ENCODE measurements at places on chromosomes 7 and 10. TPM values are rescaled to one million over a fixed set of nuclear protein-coding genes. Genes with fewer than 3 reads are reported as not detected.
A peak's percentile ranks its signal among the peaks of the same experiment; 100 is the strongest.

Gene ADCYAP1R1
- polyA plus RNA-seq, result not detected

Gene OIT3
- polyA plus RNA-seq, result not detected

Gene IGFBP1
- polyA plus RNA-seq, result not detected

Gene STOX1
- polyA plus RNA-seq, result 1.1 TPM

Gene IDE
- polyA plus RNA-seq, result 7.3 TPM

Gene DNAJC1
- polyA plus RNA-seq, result 9.6 TPM

Gene SNX13
- polyA plus RNA-seq, result 9.9 TPM

Gene ITGA8
- not detected for polyA plus RNA-seq

Gene PON1
- polyA plus RNA-seq, result not detected

Gene ACTL6B
- not detected for polyA plus RNA-seq

Gene SRGN
- 80.3 TPM for polyA plus RNA-seq

Gene EMX2
- polyA plus RNA-seq, result not detected

GRCh38 chr10:116069856-116070255 lies 203.2 kb downstream of the GFRA1 start:
- H3K27ac ChIP-seq, result no peak overlapping the region
- H3K4me1 ChIP-seq, result no peaks in the 10 kb centered on the region
- H3K36me3 ChIP-seq, result no peaks in the 10 kb centered on the region

- no peak for DNase-seq
- no peaks in the 10 kb centered on the region for H3K36me3 ChIP-seq
- no peaks in the 10 kb centered on the region for H3K27me3 ChIP-seq
- H3K27ac ChIP-seq, result no peak overlapping the region
- H3K4me3 ChIP-seq, result no peak overlapping the region
These were observed 298.3 kb downstream of the TNS3 start for GRCh38 chr7:47283497-47284131.

DNA sequence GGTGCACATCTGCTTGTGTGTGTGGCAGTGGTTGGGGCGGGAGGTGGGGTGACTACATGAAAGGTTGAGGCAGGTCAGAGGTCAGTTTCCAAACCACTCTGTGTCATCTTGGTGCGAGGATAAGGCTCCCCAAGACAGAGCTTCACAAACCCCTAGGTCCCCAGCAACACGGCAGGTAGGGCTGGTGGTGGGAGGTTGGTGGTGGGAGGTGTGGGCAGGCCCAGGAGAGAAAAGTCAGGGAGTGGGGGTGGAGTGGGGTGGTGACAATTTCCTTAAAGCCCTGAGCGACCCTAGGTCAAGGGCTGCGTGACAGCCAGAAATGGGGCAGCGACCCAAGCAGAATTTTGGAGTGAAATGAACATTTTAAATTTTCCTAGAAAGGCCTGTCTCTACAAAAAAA lies 1.6 kb upstream of the STRA8 start:
- no peak for DNase-seq
- H3K4me1 ChIP-seq, result peaks cover 5% of the 10 kb centered on the region
- no peaks in the 10 kb centered on the region for H3K27me3 ChIP-seq
- no peaks in the 10 kb centered on the region for H3K36me3 ChIP-seq
- H3K27ac ChIP-seq, result no peak overlapping the region
- no peak overlapping the region for H3K4me3 ChIP-seq

DNA sequence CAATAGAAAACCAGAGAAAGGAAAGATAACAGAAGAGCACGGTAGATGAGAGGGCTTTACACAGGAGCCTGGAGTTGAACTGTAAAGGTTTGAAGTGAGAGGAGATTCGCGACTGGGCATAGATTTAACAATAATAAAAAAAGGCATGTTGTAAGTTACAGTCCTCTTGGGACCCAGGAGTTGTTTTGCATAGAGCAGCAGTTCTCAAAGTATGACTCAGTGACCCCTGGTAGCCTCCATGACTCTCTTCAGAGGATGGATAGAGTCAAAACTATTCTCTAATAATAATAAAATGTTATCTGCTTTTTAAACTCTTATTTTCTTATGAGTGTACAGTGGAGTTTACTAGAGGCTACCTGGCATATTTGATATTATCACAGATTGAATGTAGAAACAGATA lies 262.3 kb downstream of the SORCS3 start:
- no peak overlapping the region for H3K4me3 ChIP-seq
- H3K4me1 ChIP-seq, result no peaks in the 10 kb centered on the region
- H3K27ac ChIP-seq, result no peak overlapping the region
- DNase-seq, result no peak
- H3K27me3 ChIP-seq, result peaks cover 2% of the 10 kb centered on the region

DNA sequence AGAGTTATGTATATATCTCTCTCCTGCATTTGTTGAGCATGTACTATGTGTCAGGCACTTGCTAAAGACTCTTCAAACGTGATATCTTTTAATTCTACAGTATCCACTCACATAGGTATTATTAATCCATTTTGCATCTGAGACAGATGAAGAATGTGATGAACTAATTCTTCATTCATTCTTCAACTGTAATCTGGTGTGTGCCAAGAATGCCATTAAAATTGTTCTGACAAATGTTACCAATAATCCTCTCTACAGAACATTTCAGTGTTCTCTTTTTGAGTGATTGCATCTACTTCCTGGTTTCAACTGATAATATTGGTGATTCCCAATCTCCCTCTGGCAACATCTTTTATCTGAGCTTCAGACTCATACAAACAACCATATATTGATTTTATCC lies 18.0 kb upstream of the INHBA start:
- DNase-seq, result no peak
- no peak overlapping the region for H3K4me3 ChIP-seq
- H3K4me1 ChIP-seq, result no peaks in the 10 kb centered on the region
- H3K27ac ChIP-seq, result no peak overlapping the region
- H3K27me3 ChIP-seq, result peaks cover 15% of the 10 kb centered on the region
- no peaks in the 10 kb centered on the region for H3K36me3 ChIP-seq

DNA sequence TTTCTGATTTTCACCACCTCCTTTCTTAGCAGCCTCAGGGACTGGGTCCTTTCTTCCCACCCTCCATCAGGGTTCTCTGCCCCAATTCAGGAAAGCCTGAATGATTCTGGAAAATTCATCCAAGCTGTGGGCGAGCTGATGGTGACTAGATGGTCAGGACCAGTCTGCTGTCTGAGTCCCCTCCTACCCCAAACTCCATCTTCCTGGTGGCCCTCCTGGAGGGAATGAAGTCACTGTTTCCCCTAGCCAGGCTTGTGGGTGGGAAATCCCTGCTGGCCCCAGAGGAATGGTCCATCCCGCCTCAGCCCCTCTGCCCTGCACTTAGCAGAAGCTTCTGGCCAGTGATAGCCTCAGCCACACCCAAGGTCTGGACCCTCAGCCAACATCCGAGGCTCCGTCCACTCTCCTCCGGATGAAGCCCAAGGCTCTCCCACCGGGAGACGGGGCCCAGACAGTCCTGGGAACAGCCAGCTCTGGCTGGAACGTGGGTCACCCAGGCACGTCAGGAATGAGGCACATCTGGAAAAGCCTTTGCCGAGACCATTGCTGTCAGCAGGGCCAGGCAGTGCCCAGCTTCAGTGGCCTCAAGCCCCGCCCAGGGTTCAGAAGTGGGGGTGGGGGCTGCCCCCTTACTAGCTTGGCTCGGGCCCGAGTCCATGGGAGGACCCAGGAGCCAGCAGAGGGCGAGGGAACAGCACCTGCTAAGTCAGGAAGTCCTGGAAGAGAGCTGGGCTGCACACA lies 4.0 kb upstream of the AQP1 start:
- H3K27ac ChIP-seq, result no peak overlapping the region
- no peaks in the 10 kb centered on the region for H3K36me3 ChIP-seq
- no peak for DNase-seq
- H3K27me3 ChIP-seq, result no peaks in the 10 kb centered on the region
- H3K4me1 ChIP-seq, result no peaks in the 10 kb centered on the region

DNA sequence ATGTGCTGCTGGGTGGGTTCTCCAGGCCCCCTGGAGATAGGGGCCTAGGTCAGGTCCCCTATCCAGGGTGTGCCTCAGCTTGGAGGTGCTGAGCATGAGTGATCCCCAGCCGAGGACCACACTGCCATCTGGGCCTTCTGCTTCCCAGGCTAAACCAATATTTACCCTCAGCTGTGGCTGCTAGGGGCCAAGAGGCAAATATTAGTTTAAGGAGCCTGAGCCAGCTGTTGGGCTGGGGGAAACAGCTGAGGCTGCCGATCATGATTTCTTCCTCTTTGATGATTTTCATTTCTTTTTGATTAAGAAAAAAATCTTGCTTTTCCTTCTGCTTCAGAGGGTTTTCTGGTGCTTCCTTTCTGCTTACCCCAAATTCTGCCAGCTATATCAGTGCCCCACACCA lies 83.4 kb downstream of the NEURL1 start:
- no peak overlapping the region for H3K27ac ChIP-seq
- DNase-seq, result no peak
- peaks cover 2% of the 10 kb centered on the region for H3K27me3 ChIP-seq
- no peaks in the 10 kb centered on the region for H3K36me3 ChIP-seq

- peak; percentile 46 for DNase-seq
- H3K4me1 ChIP-seq, result peaks cover 7% of the 10 kb centered on the region
- no peaks in the 10 kb centered on the region for H3K27me3 ChIP-seq
- H3K36me3 ChIP-seq, result no peaks in the 10 kb centered on the region
- peak overlapping the region; percentile 3 for H3K27ac ChIP-seq
These were observed 63.2 kb upstream of the TOMM7 start for GRCh38 chr7:22885797-22886261.

DNA sequence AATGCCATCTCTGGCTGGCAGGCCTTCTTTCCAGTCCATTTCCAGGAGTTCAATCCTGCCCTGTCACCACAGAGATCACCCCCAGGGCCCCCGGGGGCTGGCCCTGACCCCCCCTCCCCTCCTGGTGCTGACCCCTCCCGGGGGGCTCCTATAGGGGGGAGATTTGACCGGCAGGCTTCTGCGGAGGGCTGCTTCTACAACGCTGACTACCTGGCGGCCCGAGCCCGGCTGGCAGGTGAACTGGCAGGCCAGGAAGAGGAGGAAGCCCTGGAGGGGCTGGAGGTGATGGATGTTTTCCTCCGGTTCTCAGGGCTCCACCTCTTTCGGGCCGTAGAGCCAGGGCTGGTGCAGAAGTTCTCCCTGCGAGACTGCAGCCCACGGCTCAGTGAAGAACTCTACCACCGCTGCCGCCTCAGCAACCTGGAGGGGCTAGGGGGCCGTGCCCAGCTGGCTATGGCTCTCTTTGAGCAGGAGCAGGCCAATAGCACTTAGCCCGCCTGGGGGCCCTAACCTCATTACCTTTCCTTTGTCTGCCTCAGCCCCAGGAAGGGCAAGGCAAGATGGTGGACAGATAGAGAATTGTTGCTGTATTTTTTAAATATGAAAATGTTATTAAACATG lies 6.0 kb downstream of the CHPF2 start:
- no peak overlapping the region for H3K27ac ChIP-seq
- H3K4me1 ChIP-seq, result peaks cover 15% of the 10 kb centered on the region
- no peak for DNase-seq
- no peak overlapping the region for H3K4me3 ChIP-seq

GRCh38 chr7:123768493-123768892 lies 19.7 kb upstream of the WASL start:
- H3K36me3 ChIP-seq, result peaks cover 4% of the 10 kb centered on the region
- peaks cover 5% of the 10 kb centered on the region for H3K4me1 ChIP-seq
- H3K4me3 ChIP-seq, result no peak overlapping the region
- H3K27ac ChIP-seq, result no peak overlapping the region

- H3K4me1 ChIP-seq, result no peaks in the 10 kb centered on the region
- H3K4me3 ChIP-seq, result no peak overlapping the region
- DNase-seq, result no peak
- no peak overlapping the region for H3K27ac ChIP-seq
- no peaks in the 10 kb centered on the region for H3K27me3 ChIP-seq
- H3K36me3 ChIP-seq, result peaks cover 29% of the 10 kb centered on the region
These were observed 105.8 kb downstream of the EXOC4 start for GRCh38 chr7:133358708-133359107.

DNA sequence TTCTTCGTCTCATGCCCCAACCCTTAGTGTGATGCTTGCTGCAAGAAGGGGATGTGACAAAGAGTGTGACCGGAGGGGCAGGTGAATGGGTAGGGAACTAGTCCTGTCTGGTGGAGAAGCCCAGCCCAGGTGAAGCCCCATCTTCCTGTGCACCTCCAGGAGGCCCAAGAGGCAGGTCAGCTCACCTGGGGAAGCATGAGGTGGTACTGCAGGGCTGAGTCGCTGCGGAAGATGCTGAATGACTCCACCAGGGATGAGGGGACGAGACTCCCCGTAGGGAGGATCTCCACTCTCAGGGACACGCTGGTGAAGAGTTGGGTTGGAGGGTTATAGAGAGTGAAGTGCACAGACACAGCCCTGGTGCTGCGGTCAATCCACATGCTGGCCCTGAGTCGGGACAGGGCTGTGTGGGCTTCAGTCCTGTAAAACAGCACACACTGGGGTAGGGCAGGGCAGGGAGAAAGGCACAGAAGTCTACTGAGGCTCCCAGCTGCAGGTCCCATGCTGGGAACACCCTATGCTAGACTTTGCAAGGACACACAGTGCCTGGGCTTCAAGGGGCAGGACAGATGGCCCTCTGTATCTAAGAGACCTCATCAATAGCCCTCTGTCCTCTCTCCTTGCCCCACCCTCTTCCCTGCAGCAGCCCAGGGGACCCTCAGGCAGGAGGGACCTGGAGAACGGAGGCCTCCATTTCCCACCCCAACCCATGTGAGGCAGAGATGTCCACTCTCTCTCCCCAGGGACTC lies 136.5 kb downstream of the PKD1L1 start:
- H3K27me3 ChIP-seq, result no peaks in the 10 kb centered on the region
- H3K4me3 ChIP-seq, result no peak overlapping the region
- H3K36me3 ChIP-seq, result no peaks in the 10 kb centered on the region
- no peaks in the 10 kb centered on the region for H3K4me1 ChIP-seq
- no peak overlapping the region for H3K27ac ChIP-seq

DNA sequence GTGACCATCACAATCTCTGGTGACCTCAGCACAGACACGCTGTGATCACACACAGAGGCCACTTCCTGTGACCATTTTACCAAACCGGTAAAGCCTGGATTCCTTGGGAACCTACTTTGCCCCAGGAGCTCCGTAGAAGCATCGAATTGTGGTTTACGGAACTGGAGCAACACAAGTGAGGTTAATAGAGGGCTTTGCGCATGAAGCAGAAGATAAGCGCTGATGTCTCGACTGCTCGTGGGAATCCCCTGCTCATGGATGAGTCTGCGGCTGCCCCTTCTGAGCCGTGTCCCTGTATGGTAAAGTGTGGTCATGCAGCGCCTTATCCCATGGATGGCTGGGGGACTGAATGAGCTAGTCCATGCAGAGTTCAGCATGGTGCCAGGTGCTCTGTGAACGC lies 53.6 kb downstream of the VIPR2 start:
- H3K4me3 ChIP-seq, result no peak overlapping the region
- H3K27ac ChIP-seq, result no peak overlapping the region
- H3K27me3 ChIP-seq, result no peaks in the 10 kb centered on the region
- H3K36me3 ChIP-seq, result no peaks in the 10 kb centered on the region
- no peaks in the 10 kb centered on the region for H3K4me1 ChIP-seq
- DNase-seq, result no peak

DNA sequence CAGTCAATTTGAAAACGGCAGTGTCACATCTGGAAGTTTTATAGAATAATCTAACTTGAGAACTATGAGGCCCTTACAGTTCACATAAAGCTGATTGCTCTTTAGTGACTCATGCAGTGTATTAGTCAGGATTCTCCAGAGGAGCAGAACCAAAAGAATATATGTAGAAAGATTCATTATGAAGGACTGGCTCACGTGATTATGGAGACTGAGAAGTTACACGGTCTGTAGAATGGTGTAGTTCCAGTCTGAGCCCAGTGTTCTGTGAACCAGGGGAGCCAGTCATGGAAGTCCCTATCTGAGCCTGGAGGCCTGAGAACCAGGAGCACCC lies 21.5 kb downstream of the RBM33 start:
- H3K27me3 ChIP-seq, result no peaks in the 10 kb centered on the region
- no peak overlapping the region for H3K4me3 ChIP-seq
- peaks cover 86% of the 10 kb centered on the region for H3K4me1 ChIP-seq
- DNase-seq, result no peak
- no peaks in the 10 kb centered on the region for H3K36me3 ChIP-seq
- H3K27ac ChIP-seq, result peak overlapping the region; percentile 67

Data from naive thymus-derived CD8-positive, alpha-beta T cell (primary cell).